ENCODE measurements at places on chromosomes 2 and 18.

DNA sequence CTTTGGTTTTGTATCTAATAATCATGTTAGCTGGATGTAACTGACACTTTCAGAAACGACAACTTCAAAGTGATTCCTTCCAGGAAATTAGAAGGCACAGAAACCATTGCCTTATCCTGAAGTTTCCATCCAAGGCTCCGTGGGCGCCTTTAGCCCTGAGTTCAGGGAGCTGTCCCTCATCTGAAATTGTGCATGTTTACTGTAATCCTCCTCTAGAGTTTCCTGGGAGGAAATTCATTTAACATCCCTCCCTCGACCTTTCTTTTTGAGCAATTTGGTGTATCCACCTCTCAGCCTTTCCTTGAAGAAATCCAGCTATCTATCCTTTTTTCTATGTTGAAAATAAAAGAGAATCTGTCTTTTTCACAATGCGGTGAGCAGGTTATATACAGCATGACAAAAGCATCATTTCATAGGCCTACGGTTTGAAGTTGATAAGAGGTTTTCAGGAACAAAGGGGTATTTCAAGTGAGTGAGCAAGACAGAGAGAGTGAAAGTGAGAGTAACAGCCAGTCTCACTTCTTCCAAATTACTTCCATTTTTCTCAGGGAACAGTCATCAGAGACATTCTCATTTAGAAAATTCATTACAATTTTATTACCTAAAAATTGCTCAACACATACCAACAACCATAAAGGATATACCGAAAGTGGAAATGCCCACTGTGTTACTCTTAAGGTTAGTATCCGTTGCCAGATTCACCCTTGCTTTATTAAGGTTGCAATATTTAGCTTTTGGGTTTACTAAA lies 167.3 kb downstream of the MREG start:
- no peak for DNase-seq

GRCh38 chr18:63908858-63909257 lies 1.1 kb downstream of the SERPINB10 start:
- no peak for DNase-seq

DNA sequence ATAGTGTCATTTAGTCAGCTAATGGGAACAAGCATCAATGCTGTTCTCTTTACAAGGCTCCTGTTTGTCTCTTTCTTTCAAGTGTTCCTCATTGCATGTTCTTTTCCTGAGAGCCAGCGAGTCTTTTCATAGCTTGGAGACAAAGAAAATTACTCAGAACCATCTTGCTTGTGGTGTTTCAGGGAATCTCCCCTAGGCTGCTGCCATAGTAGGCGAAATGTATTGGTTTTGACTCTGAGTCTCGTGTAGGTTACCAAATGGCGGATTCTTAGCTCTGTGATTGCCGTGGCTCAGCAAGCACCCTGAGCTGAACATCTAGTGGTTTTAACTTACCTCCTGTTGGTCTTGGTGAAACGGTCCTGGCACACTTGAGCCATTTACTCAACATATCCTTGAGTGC lies 68.7 kb downstream of the RHBDD1 start:
- no peak for DNase-seq

DNA sequence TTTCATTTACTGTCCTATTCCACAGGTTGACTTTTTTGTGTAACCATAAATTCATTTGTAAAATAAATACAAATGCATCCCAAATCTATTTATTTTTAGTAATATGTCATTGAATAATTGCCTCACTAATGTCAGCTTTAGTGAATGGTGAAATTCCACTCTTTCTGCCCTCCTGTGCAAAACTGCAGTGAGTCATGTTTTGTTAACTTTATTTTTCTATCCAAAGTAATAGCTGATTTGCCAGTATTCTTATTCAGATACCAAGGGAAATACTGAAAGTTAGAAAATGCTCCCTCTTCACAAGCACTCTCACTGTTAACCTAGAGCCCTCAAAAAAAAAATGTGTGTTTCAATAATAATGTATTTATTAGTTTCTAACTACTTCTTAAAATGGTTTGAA lies 322.8 kb downstream of the RIT2 start:
- no peak for DNase-seq

GRCh38 chr18:2986150-2986865 lies 26.6 kb downstream of the LPIN2 start:
- no peak for DNase-seq

GRCh38 chr2:121910139-121910538 lies 154.7 kb downstream of the TSN start:
- no peak for DNase-seq

- no peak for DNase-seq
Observed at GRCh38 chr2:151037434-151037833, 224.2 kb downstream of the RBM43 start.

- DNase-seq: no peak
Observed at GRCh38 chr2:160562730-160563129, 69.1 kb upstream of the RBMS1 start.

GRCh38 chr2:53938904-53939303 lies 31.9 kb downstream of the PSME4 start:
- no peak for DNase-seq

- DNase-seq: no peak
Observed at GRCh38 chr2:33467413-33467812, 9.0 kb upstream of the RASGRP3 start.

DNA sequence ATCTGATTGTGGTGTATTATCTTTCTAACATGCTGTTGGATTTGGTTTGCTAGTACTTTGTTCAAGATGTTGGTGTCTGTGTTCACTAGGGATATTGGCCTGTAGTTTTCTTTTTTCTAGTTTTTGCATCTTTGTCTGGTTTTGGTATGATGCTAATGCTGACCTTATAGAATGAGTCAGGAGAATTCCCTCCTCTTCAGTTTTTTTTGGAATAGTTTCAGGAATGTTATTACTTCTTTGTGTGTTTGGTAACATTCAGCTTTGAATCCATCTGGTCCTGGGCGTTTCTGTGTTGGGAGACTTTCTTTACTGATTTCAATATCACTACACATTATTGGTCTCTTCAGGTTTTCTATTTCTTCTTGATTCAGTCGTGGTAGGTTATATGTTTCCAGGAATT lies 124.2 kb upstream of the EPB41L5 start:
- no peak for DNase-seq

DNA sequence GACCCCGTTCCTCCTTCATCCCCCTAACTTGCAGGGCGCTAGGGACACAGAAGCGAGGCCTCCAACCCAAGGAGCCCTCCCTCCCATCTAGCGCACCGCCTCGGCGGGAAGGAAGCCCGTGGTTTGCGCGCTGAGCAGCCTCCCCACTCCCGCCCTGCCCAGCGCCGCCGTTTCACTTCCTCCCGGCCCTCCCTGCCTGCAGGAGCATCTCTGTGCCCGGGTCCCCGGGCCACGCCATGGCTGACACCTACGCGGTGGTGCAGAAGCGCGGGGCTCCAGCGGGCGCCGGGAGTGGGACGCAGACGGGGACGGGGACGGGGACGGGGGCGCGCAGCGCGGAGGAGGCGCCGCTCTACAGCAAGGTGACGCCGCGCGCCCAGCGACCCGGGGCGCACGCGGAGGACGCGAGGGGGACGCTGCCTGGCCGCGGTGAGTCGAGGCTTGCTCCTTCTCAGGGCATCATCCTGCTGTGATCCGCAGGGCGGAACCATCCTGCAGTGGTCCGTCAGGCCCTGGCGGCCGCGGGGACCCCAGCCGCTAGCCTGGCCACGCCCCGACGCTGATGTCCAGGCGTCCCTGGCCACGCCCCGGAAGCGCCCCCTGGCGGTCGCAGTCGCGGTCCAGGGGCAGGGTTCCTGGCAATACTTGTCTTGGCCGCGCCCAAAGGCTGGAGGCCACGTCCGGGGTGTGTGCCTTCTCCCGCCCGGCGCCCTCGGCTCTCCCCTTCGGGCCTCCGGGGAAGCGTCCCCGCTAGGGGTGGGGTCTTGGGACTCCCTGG lies 16.4 kb downstream of the PTPN18 start:
- no peak for DNase-seq

- DNase-seq: no peak
Observed at GRCh38 chr18:42178376-42179080, 223.5 kb downstream of the PIK3C3 start.

GRCh38 chr18:37298816-37299215 lies 266.8 kb downstream of the CELF4 start:
- no peak for DNase-seq

DNA sequence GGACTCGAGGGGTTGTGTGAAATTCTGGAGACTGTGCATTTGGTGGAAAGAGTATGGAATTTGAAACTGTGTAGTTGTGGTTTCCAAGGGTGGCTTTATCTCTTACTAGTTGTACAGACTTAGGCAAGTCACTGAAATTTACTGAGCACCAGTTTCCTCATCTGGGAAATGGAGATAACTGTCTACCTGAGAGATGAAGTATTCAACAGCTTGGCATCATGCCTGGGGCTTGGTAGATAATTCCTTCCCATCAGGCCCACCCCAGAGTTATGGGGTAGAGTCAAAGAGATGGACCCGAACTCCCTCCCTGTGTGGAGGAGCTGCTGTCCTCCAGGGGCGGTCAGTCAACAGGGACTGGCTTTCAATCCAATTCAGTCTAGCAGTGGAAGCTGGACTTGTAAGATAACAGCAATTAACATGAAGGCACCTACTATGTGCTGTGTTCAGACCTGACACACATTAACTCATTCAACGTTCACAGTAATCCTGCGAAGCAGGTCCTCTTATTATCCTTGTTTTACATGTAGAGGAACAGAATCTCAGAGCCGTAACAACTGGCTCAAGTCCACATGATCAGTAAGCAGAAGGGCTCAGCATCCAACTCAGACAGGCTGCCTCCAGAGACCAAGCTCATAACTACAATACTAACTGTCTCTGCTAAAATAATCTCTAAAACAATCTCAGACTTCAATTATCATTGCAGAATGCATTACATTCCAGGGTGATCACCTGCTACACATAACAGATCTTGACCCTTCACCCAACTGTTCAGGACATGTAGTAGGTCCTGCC lies 432.1 kb downstream of the LPIN1 start:
- DNase-seq: no peak

GRCh38 chr2:171798156-171798820 lies 95.8 kb downstream of the SLC25A12 start:
- DNase-seq: no peak

GRCh38 chr2:222576171-222577081 lies 79.5 kb downstream of the FARSB start:
- no peak for DNase-seq

- DNase-seq: no peak
Observed at GRCh38 chr2:42103829-42104228, 56.0 kb downstream of the PKDCC start.

DNA sequence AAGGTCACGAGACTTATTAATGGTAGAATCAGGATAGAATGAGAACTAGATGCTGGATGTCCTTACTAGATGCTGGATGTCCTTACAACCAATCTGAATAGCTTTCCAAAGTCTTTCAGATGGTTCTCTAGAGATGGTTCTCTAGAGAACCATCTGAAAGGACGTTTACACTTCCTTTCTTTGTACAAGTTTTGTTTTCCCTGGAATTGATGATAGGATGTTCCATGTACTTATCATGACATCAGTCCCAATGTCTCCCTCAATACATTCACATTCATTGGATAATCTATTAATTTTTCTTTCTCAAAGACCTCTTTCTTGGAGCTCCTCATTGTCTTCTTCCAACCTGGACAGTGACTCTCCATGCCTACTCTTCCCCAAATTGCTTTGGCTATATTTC lies 28.2 kb upstream of the RUFY4 start:
- no peak for DNase-seq

- DNase-seq: no peak
Observed at GRCh38 chr2:30948130-30948529, 140.9 kb upstream of the CAPN13 start.

DNA sequence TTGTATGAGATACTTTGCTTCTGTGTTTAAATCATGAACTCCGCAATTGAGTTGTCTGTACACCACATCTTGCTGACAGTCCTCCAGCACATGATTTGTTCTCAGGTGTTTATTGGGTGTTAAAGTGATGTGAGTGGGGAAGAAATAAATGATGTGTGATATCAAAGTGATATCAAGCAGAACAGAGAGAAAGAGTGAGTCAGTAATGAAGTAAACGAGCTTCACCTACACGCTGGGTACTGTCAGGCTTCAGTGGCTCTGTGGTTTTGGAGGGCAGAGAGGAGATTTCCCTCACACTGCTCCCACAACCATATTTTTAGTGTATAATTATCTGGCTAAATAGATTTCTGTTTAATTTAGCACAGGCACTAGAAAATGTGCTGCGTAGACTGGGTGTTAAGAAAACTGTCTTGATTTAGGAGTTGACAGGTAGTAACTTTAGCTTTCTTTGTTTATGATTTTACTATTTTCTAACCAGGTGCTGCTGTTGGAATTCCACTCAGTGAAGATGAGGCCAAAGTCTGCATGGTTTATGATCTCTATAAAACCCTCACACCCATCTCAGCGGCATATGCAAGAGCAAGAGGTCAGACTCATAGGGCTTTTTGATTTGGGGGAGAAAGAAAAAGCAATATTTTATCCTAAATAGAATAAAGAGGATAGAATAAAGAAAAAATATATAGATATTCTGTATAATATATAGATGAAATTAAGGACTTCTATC lies 21.2 kb downstream of the ATIC start:
- no peak for DNase-seq

GRCh38 chr2:26444236-26444635 lies 33.7 kb downstream of the OTOF start:
- DNase-seq: no peak

GRCh38 chr2:118388771-118389170 lies 300.5 kb downstream of the INSIG2 start:
- no peak for DNase-seq

DNA sequence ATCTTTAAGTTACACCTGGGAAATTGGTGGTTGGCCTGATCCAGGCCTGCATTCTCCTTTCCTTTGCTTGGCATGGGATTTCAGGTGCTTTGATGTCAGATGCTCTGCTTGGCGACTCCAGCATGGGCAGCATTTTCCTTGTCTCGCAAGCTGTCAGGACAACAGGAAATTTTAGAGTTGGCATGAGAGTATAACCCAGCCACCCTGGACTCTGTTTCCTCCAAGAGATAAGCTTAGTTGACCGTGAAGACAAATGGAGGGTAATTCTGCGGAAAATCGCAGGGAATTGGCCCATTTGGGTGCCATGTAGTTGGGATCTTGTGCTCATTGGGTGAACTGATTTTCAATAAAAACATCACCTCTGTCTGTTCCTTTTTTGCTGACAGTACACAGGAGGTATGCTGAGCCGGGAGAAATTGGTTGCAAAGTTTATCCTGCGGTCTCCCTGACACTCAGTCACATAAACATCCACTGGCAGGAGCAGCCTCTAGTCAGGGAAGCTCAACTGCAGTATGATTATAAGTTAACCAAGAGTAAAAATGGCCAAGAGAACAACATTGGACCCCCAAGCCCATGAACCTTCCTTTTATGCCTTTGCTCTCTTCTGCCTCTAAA lies 409.9 kb downstream of the SETBP1 start:
- DNase-seq: no peak

- no peak for DNase-seq
Observed at GRCh38 chr2:893311-893710, 57.3 kb upstream of the SNTG2 start.

DNA sequence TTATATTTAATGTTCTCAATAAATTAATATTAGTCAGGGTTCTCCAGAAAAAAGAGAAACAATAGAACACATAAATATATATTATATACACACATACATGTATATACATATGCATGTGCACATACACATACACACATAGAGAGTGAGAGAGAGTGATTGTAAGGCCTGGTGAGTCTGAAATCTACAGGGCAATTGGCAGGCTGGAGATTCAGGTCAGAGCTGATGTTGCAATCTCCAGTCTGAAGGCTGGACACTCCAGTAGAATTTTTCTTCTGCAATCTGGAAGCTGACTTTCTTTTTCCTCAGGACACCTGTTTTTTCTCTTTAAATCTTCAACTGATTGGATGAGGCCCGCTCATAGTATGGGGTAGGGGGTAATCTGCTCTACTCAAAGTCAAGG lies 3.2 kb downstream of the TMEM182 start:
- DNase-seq: no peak

GRCh38 chr18:58960946-58961722 lies 96.5 kb downstream of the ZNF532 start:
- no peak for DNase-seq

All from NCI-H2081 treated with DMSO at 0.1 percent for 48 hours (cell line).